SK-N-MC (cell line): ENCODE measurements at places on chromosomes 7 and 10.

DNA sequence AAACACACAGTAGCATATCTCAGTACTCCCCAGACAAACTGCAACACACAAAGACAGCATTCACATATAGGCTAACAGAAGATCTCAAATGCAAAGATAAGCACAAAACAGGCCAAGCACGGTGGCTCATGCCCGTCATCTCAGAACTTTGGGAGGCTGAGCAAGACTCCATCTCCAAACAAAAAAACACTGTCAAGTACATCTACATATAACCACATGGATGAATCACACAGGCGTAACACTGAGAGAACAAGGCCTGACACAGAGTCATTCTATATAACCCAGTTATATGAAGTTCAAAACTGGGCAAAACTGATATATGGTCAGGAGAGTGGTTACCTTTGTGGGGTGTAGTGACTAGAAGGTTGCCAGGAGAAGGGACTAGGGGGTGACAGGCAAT, 506.4 kb downstream of the KCNMA1 start:
- no peak for DNase-seq

- DNase-seq = no peak
These were observed 19.9 kb upstream of the GIMAP8 start for GRCh38 chr7:150430465-150431085.

GRCh38 chr10:117542706-117543224, at the start of gene EMX2:
TSS of gene EMX2 (plus strand) at chr10:117542746. CDS start at chr10:117543268, 522 bp downstream.
- no peak for DNase-seq

- DNase-seq = no peak
These were observed 929 bp downstream of the HOXA6 start for GRCh38 chr7:27146491-27147198.

DNA sequence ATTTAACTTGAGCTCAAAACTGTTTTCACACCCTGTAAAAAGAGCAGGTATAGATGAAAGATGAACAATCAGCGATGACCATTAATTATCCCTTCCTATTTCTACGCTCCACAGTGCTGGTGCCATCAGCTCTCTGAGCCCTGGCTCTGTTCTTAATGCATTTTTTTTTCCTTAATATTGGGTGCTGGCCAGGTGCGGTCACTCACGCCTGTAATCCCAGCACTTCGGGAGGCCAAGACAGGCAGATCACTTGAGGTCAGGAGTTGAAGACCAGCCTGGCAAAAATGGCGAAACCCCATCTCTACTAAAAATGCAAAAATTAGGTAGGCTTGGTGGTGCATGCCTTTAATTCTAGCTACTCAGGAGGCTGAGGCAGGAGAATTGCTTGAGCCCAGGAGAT, 4.2 kb downstream of the STEAP4 start:
- no peak for DNase-seq

- no peak for DNase-seq
These were observed 16.8 kb downstream of the UBE2D4 start for GRCh38 chr7:43942997-43943396.

DNA sequence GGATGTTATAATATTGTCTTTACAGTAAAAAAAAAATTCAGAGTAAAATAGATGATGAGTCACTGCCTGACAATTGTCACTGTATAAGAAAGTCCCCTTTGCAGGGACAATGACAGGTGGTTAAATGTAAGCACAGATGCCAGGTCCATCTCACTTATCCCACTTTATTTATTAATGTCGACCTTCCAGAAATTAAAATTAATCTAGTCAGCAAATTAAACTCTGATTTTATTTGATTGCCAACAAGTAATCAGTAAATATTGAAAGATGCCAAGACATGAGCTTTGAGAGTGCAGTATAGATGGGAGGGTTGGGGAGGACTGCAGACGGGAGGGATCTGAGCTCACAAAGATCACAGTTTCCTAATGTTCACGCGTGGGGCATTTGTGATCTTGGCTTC, 50.9 kb downstream of the CPXM2 start:
- DNase-seq = no peak

DNA sequence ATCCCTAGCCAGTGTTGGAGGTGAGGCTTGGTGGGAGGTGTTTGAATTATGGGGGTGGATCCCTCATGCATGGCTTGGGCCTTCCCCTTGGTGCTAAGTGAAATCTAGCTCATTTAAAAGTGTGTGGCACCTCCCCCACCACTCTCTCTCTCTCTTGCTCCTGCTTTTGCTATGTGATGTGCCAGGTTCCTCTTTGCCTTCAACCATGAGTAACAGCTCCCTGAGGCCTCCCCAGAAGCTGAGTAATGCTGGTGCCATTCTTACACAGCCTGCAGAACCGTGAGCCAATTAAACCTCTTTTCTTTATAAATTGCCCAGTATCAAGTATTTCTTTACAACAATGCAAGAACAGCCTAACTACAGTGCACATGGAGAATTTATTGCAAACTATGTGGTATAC, 188.8 kb upstream of the POT1 start:
- no peak for DNase-seq

DNA sequence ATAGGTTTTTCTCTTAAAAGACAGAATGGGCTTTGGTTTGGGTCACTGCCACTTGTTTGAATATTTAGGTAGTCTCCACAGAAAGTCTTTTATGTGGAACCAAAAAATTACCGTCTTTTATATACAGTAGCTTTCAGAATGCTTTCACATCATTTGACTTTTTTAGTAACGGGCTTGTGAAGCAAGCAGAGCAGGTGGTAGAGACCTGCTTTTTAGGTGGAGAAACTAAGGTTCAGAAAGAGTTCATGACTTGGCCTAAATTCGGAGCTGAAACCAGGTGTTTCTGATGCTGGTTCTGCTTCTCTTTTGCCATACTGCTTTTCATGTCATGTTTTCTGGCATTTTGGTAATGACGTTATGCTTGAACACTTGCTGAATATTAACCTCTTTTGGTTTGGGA, 36.3 kb downstream of the GARS1 start:
- DNase-seq = no peak

DNA sequence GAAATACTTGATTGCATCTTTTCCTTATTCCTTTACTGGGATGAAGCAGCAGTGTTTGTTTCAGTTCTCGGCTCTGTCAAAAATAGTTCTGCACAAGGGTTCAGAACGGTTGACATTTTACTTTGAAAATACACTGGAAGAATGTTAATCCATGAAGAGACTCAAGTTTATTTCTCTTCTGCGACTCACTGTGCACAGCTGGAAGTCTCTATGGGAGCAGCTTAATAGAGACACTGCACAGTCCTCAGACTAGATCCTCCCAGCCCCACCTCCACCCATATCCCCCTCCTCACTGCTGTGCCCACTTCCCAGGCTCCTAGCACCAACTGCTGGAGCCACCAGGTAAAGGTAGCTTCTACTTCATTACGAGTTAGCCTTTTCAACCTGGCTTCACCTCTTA, 517.8 kb downstream of the GRID1 start:
- no peak for DNase-seq

DNA sequence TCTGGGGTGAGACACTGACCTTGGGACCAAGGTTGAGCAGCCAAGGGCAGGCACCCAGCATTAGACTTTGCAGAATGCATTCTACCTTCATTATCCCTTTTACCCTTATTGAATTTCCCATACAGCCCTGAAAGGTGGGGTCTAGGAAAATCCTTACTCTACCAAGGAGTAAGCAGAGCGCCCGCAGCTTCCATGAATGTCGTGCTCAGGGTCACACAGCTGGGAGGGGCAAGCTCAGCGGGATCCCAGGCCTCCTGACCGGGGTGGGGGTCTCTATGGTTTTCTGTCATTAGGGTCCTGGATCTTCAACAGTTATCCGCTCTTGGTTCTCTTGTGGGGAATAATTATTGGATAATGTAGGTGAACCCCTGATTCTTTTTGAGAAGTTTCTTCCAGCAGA, 30.7 kb upstream of the BTBD16 start:
- DNase-seq = no peak
